ENCODE measurements at places on chromosomes 3 and 15.
A peak's percentile ranks its signal among the peaks of the same experiment; 100 is the strongest.

DNA sequence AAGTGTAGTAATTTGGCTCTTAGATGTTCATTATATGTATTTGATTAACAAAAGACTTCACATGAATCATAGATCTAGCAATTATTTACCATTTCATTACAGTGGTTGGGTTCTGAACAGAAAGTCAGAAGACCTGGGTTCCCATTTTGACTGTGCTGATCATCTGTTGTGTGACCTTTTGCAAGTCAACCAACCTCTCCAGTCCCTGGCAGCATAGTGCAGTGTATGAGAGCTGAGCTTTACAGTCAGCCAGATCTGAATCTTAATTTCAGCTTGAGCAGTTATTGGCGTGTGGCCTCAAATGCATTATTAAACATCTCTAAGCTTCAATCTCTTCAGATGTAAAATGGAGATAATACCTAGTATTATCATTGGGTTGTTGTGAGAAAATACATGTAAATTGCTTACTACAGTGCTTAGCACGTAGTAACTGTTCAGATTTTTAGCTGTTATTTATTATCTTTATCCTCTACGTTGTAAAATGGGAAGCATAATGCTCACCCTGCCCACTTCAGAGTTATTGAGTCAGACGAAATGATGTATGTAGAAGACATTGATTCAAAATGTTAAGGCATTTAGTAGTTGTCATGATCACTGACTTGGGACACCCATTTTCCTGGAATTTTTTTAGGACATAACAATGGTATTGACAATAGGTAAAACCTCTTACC lies 104.0 kb downstream of the KLHL25 start:
- DNase-seq = no peak

DNA sequence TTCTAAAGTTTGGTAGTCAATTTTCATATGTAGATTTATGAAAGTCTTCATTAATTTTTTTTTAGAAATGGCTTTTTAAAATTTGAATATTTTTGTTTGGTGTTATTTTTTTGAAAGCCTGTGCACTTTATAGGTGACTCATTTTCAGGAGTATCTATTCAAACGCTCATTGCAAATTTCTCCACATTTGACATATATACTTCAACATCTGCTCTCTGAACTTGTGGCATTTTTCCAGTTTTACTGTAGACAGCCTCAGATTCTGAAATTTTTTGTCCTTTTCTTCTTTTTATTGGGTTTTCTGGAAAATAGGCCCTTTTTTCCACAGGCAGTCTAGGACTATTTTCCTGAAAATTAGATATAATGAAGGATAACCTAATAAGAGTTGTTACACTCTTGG lies 396.6 kb downstream of the RBMS3 start:
- no peak for DNase-seq

- no peak for DNase-seq
Measured at GRCh38 chr3:54777141-54777540, 150.7 kb downstream of the LRTM1 start.

DNA sequence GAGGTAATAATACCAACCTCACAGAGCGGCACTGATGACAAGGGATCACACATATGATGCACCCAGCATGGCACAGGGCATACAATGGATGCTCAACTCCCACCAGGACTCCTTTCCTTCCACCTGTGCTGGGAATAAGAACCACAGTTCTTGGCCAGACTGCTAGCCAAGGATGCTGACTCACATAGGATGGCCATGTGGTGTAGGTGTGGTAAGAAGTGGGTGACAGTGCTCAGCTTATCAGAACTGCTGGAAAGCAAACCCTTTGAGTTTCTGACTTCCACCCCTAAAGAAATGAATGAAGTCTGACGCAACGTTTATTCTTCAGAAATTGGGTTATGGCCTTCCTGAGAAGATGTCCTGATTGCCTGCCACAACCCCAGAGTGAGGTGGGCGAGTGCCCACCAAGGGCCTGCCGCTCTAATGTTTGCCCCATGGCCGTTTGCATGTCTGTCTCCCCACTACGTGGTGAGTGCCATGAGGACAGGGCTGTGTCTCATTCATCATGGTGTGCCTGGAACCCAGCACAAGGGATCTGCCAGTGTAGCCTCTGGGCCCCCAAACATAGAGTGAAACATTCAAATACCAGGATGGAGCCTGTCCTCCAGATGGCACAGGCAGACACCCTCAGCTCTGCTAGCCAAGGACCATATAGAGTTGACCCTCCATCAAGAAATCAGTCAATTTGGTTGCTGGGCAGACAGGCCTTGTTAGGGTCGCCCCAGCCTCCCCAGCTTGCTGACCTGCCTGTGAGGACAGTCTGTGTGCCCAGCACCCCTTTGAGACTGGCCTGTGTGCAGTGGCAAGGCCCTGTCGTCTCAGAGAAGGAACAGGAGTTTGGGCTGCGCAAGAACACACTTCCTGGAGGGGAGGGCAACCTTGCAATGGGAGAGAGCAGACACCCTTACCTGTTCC lies 57.6 kb upstream of the SLCO2A1 start:
- DNase-seq = peak; percentile 22

DNA sequence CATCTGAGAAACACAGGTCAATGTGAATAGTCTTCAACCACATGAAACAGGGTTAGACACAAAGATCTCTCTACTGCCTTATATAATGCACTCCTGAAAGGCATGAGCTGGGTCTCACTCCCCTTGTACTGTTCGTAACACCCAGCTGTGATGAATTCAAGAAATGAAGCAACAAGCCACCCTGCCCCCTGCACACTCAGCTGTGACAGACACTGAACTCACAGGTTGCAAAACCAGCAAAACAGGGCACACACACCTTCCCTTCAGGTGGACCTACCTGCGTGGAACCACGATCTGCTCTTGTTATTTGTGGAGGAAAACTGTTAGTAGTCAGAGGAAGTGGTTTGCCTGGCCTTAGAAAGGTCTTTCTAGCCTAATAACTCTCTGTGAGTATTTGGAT lies 64.5 kb downstream of the CERS3 start:
- no peak for DNase-seq

DNA sequence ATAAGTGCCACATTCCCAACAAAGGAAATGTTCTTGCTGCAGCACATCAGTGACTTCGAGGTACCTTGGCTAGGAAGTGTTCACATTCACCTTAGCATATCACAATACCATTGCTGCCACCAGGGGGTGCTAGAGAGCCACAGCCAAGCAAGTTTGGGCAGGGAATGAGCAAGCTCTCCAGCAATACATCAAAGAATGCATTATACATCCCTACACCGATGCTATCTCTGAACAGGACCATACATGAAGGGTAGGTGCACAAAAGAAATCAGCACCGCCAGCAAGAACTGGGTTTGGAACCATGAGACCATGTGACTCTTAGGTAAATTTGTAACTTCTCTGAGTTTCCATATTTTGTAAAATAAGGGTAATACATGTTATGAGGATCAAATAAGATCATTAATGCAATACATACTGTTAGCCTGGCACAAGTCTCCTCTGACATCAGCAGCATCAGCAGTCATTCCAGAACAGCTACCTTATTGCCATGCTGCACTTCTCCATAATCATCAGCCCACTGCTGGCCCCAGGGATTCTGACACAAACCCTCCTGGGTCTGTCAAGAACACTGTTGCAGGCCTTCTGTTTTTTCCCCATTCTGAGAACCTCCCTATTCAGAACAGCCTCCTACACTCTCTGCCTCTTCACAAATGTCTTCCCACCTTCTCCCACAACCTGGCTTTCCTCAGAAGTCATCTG lies 37.5 kb downstream of the RYK start:
- peak; percentile 93 for DNase-seq

DNA sequence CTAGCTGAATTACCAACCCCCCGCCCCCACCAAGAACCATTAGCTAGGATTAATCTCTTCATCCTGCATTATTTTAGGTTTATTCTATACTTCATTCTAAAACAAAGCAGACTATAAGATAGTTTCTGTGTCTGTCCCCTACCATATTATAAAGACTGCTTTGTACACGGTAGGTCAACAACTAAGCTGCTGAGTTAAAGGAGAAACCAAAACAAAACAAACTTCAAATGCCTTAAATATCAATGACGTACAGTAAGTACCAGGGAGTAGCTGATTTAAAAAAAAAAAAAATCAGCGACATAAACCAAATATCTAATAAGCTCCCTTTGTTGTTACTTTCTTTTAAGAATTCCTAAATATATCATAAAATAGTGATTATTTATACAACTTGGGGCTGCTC lies 7.8 kb upstream of the VGLL4 start:
- DNase-seq = no peak

DNA sequence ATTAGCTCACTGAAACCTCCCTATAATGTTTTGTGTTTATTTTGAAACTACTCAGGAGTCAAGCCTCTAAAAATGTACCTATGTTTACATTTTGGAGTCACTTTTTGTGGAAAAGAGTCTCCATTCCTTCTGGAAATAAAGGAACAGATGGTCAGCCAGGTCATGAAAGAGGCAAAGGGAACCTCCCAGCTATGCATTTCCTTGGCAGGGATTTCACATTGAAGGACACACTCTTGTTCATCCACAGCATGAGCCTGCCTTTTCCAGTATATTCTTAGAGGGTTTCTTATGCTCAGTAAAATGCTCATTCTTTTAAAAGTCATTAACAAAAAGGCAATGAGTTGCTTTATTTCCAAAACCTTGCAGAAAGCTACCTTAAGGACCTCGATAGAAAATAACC lies 20.8 kb downstream of the STAC start:
- DNase-seq = no peak

- no peak for DNase-seq
Measured at GRCh38 chr15:60217161-60217560, 180.6 kb downstream of the ANXA2 start.

GRCh38 chr15:59825901-59826300 lies 136.8 kb upstream of the BNIP2 start:
- no peak for DNase-seq

DNA sequence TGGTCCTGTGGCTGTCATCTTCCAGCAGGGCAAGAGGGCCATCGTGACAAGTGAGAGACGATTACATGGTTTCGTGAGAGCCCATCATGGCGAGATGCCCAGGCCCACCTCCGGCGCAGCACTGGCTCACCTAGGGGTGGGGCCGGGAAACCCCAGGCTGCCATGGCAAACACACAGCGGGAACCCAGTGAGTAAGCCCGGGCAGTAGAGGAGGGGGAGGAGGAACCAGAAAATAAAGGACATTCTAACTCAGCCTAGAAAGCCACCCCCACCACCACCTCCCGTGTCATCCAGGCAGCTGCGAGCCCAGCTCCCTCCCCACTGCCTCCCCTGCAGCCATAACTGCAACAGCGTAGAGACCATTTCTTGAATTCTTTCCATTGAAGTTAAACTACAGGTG lies 52.3 kb downstream of the PCSK6 start:
- DNase-seq = peak; percentile 40

GRCh38 chr15:71443538-71443937 lies 328.3 kb downstream of the THSD4 start:
- no peak for DNase-seq

DNA sequence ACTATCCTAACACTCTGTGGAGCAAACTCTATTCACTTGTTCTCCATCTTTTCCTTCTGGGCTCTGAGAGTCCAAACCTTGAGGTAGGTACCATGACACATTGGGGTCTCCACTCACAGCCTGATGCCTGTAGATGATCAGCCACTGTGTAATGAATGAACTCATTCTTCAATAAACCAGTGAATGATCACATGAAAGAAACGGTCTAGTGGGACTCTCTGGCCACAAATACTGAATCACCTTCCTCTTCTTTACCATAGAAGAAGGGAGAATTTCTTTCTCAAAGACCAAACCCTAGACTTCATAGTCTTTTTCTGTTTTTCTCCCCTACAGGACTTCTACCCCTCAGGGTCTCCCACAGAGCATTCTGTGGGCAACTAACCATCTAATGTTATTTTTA lies 20.5 kb upstream of the ABHD2 start:
- DNase-seq = no peak

- DNase-seq = peak; percentile 81
Measured at GRCh38 chr15:43218908-43219706, 1.7 kb downstream of the EPB42 start.

DNA sequence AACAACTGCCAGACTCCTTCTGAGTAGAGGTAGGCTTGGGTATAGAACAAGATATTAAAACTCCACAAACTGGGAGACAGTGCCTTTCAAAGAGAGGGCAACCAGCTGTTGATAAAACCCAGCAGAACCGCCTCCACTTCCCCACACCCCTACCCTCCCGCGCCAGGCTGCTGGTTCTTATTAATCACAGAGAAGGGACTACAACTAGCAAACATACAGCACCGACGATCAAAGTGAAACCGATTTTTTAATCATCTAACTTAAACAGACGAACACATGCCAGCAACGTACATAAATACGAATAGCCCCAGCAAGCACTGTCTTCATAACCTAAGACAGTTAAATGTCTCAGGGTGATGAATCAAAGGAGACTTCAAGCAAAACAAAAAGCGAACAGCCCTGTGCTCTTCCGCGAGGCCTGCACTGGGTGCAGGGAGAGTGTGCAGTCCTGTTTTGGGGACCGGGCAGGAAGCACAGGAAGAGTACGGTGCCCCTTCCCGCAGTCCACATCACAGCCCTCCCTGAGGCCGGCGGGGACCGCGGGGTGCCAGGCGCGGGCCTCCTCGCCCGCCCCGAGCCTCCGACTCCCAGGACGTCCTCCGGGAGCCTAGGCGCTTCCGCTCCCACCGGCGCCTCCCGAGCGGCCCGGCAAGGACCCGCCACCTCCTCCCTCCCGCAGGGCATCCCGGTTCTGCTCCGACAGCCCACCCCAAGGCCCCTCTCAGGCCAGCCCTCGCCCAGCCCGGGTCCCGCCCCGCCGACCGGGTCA lies 75.1 kb upstream of the VGLL4 start:
- DNase-seq = peak; percentile 72

GRCh38 chr15:77778802-77779201 lies 146.1 kb upstream of the LINGO1 start:
- DNase-seq = no peak

GRCh38 chr3:11514191-11514821 lies 129.4 kb downstream of the VGLL4 start:
- DNase-seq = no peak

DNA sequence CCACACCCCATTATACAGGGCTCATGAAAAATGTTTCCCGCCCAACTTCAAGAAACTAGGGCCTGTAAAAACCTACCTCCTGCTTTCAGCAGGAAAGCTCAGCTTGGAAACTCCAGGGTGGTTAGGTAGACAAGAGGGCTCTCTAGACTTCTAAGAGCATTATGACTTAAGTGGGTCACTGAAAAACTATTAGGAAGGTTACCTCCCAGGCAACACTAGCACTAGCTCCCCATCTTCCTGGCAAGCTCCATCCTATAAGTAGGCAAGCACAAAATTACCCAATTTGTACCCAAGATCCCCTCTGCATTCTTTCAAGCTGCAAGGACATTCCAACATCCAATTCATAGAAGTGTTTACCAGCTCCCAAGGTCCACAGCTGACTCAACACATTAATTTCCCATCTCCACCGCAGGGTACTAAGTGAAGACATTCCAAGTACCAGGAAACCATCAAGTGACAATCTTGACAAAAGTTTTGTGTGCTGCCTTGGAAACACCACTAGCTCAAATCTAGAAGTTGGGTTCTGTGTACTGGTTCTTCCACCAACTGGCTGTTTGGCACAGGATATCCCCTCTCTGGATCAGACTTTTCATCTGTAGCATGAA lies 46.9 kb downstream of the WNT5A start:
- no peak for DNase-seq

- DNase-seq = no peak
Measured at GRCh38 chr3:12449889-12450682, 34.2 kb upstream of the TSEN2 start.

GRCh38 chr3:152399374-152399773 lies 130.6 kb downstream of the MBNL1 start:
- DNase-seq = no peak

All from islet precursor cell (in vitro differentiated cells).